Cerebellar nuclear complex (tissue), 1 donor: ENCODE measurements at places on chromosomes 7 and 10.

- DNase-seq = no peak
Measured at GRCh38 chr10:77032188-77032570, 605.4 kb downstream of the KCNMA1 start.

GRCh38 chr7:157306846-157307838, 29.7 kb upstream of the DNAJB6 start:
- DNase-seq = no peak

- no peak for DNase-seq
Measured at GRCh38 chr7:84025332-84025927, 169.2 kb downstream of the SEMA3A start.

DNA sequence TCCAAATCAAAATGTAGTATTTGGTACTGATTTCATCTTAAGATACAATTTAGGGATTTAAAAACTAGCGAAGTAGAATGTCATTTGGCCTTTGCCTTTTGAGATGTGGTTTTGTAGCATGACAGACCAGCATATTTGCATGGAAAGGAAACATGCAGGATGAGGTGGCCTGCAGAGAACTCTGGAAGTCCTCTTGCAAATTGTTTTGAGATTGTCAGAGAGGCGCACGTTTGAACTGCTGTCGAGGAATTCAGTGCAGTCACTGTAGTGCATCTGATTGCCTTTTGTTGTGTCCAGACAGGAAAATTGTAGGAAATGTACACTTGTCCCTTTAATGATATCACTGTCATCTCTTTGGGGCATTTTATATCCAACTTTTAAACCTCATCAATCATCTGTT, 136.7 kb downstream of the CELF2 start:
- no peak for DNase-seq

DNA sequence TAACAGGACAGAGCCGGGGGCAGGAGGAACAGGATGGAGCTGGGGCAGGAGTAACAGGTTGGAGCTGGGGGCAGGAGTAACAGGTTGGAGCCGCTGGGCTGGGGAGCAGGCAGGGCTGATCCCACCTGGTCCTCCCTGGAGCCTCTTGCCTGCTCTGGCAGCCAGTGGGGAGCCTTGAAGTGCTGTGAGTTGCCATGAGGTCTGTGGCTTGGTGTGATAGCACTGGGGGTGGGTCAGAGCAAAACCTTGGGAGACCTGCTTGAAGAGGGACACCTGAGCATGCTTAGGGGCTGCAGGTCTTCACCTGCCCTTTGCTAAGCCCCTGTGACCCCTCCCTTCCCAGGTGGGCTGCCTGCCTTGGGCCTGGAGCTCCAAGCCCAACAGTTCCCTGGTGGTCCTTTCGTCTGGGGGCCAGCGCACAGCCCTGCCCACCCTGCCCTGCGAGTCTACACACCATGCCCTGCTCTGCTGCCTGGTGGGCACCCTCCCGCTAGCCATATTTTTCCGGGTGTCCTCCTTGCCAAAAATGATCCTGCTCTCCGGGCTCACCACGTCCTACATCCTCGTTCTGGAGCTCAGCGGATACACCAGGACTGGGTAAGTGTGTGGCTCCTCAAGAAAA, 111.6 kb downstream of the ADCY1 start:
- no peak for DNase-seq

DNA sequence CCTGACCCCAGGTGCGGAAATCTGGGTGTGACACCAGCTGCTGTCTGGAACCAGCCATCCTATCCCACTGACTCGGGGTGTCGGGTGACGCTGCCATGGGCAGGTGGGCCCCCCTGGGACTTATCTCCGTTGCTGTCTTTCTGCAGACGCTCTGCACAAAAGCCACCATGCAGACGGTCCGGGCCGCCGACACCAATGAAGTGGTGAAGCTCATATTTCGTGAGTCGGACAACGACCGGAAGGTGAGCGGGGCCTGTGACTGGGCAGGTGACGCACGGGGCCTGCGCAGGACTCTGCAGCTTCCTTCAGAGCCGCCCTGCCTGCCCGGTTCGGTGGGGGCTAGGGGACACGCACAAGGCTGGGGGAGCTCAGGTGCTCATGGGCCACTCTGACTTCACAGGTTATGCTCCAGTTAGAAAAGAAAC, 36.6 kb downstream of the NKX6-2 start:
- no peak for DNase-seq

- DNase-seq = no peak
Measured at GRCh38 chr7:133060004-133060403, 21.9 kb downstream of the CHCHD3 start.

DNA sequence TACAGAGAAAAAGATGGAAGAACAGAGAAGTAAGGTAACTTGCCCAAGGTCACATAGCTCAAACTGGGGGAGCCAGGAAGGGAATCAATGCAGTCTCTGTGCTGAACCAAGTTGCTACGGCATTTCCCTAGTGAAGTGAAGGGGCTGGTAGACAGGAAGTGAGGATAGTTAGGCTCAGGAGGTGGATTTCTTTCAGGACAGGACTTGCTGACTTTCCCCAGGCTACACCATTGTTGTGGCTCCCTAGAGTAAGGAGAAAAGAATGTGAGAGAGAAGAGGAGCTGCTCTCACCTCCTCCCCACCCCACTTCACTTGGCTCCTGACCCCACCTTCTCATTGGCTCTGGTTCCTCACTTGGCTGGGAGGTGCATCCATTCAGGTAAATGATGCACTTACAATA, 316.9 kb downstream of the INHBA start:
- no peak for DNase-seq
